Stimulated activated CD8-positive, alpha-beta memory T cell treated with anti-CD3 and anti-CD28 coated beads, Interleukin-4, amount 100 ng/mL, for 1 hour (primary cell): ENCODE measurements at places on chromosomes 16 and 17.
A peak's percentile ranks its signal among the peaks of the same experiment; 100 is the strongest.

- no peak for DNase-seq
These were observed 487.1 kb downstream of the GRIN2A start for GRCh38 chr16:9695152-9695551.

GRCh38 chr17:79647456-79647915 is 36.6 kb upstream of the RBFOX3 start:
- no peak for DNase-seq

DNA sequence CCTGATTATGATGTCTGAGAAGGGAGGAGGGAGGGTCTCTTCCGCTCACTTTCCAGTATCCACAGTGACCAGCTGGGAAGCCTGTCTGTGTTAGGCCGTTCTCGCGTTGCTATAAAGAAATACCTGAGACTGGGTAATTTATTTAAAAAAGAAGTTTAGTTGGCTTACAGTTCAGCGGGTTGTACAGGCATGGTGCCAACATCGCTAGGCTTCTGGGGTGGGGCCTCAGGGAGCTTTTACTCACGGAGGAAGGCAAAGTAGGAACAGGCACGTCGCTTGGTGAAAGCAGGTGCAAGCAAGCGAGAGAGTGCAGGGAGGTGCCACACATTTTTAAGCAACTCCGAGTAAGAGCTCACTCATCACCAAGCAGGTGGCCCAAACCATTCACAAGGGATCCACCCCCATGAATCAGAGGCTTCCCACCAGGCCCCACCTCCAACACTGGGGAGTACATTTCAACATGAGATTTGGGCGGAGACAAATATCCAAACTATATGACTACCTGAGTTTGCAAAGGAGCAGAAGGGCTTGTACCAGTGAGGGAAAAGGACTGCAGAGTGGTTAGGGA is 137.5 kb downstream of the CCDC182 start:
- no peak for DNase-seq

- no peak for DNase-seq
These were observed 9.1 kb downstream of the CRHR1 start for GRCh38 chr17:45792995-45793755.

DNA sequence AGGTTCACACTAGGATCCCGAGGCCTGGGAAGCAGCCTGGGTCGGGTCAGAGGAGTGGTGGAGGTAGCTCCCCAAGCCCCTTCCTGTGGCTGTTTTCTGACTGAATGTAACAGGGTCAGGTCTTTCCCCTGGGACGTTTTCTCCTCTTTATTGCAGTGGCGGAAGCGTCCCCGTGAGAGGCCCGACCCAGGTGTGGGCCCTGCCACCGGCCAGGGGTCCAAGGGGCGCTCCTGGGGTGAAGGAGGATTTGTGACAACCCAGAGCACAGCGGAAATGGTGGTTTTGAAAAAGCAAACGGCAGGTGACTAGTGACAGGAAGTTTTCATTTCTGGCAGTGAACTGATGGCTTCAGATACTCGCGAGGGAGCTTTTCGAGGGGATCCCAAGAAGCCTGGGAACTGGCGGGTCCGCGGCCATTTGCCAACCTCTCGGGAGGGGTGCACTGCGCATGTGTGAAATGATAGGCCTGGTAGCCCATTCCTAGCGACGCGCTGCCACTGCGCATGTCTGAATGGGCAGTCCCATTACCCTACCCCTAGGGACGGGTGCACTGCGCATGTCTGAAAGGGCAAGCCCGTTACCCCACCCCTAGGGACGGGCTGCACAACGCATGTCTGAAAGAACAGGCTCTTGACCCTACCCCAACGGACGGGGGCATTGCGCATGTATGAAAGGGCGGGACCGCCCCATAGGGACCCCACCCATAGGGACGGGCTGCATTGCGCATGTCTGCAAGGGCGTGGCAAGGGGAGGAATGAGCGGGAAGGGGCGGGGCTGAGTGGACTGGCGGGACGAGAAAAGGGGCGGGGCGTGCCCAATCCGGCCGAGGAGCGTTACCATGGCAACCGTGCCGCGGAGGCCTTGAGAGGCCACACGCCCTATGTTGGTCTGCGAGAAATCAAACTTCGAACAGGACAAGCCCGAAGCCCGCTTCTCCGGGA is 1747.9 kb downstream of the TP53TG3F start:
- no peak for DNase-seq

GRCh38 chr16:50671644-50672260 is 9.4 kb downstream of the SNX20 start:
- DNase-seq, result no peak

GRCh38 chr17:45320931-45321461 is 4.2 kb upstream of the MAP3K14 start:
- DNase-seq, result no peak

- no peak for DNase-seq
These were observed 207.7 kb downstream of the HS3ST3A1 start for GRCh38 chr17:13393841-13394710.

DNA sequence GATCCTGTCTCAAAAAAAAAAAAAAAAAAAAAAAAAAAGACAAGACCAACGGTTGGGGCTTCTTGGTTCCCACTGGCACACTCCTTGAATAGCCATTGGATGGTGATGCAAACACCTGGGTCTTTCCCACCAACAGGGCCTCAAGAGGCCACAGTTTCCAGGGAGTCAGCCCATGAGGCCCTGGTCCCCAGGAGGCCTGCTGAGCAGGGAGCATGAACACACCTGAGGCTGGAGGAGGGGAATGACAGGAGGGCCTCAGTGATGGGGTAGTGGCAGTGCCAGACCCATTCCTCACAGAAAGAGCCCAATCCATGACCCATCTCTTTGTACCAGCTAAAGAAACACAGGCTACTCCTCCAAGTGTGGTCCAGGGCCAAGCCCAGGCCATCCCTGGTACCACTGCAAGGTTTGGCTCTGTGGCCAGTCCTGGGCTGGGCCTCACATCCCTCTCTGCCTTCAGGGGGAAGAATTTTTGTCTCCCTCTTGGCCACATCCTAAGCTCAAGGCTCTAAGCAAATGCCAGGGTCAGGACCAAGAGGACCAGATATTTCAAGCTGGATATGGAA is 13.9 kb downstream of the ARL2BP start:
- no peak for DNase-seq

- DNase-seq, result no peak
These were observed 174.2 kb upstream of the FAM20A start for GRCh38 chr17:68775318-68775717.

GRCh38 chr16:84329843-84330684 is 35.4 kb downstream of the WFDC1 start:
- no peak for DNase-seq

- DNase-seq, result no peak
These were observed 22.6 kb upstream of the CPNE2 start for GRCh38 chr16:57069635-57070370.

- DNase-seq, result peak; percentile 40
These were observed 12.7 kb upstream of the HASPIN start for GRCh38 chr17:3710951-3711383.

DNA sequence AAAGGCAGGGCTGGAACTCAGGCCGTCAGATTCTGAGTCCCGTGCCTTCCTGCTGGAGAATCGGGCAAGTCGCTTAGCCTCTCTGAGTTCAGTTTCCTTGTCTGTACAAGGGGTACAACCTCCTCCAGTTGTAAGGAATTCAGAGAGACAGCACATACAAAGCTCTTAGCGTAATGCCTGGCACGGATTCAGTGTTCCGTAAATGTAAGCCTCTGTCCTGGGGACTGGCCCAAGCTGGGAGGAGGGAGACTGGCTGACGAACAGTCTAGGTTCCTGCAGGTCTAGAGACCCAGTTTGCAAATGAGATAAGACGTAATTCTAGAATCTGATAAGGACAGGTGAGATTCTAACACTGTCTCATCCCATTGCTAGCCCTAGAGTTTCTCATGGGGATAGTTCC is 9.9 kb downstream of the METTL22 start:
- DNase-seq, result no peak

DNA sequence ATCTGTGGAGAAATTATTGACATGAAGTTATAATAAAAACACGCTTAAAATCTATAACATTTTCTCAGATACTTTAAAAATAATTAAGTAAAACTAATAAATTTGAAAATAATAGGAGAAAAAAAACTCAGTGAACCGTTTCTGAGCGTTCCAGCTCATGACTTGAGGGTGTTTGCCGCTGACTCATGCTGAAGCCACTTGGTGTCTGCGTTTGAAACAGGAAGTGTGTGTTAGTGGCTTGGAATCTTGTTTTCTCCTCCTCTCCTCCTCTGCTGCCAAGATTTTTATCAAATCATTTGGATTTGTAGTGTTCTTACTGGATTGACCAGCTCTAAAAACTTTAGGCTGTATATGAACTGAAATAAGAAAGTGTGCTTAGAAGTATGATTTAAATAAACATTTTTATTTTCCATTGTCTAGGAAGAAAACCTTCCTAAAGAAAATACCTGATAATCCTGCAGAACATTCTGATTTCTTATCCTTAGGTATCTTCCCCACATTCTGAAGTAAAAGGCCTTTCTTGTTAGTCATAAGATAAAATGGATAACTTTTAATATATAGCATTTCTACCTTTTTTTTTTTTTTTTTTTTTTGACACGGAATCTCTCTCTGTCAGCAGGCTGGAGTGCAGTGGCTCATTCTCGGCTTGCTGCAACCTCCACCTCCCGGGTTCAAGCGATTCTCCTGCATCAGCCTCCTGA is 30.8 kb downstream of the USP10 start:
- no peak for DNase-seq
